ENCODE measurements at places on chromosomes 12 and 14.

DNA sequence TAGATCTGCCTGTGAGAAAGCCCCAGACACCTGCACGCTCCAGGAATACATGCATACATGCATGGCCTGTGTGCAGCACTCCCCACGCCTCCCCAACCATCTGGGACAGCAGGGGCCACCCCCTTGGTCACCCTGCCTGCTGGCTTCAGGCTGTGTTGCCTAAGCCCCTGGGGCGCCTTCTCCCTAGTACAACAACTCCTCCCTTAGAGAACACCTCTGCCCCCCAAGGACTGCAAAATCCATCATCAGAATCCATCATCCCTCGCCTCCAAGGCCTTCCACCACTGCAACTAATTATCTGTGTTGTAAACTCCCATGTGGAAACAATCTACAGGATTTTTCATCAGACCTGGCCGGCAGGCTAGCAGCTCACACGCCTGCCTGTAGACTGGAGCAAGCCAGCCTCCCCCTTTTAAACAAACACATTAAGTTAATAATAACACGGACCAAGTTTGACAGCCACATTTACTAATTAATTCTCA, 36.8 kb downstream of the ZFP36L1 start:
- no peak for DNase-seq

DNA sequence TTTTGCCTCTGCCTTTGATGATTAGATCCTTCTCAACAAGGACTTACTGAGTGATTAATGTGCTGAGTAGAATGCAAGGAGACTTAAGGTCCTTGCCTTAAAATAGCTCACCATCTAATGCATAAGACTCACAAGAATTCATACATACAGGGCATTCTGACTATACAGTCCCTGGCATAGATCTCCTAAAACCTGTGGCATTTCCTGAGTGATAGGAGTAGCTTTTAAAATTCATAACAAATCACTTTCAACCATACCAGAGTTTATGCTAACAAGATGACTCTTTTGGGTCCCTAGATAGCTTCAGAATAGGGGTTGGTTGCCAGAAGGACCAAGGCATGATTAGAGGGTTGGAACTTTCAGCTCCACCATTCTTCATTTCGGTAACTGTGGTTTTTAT, 48.8 kb downstream of the STXBP6 start:
- no peak for DNase-seq

DNA sequence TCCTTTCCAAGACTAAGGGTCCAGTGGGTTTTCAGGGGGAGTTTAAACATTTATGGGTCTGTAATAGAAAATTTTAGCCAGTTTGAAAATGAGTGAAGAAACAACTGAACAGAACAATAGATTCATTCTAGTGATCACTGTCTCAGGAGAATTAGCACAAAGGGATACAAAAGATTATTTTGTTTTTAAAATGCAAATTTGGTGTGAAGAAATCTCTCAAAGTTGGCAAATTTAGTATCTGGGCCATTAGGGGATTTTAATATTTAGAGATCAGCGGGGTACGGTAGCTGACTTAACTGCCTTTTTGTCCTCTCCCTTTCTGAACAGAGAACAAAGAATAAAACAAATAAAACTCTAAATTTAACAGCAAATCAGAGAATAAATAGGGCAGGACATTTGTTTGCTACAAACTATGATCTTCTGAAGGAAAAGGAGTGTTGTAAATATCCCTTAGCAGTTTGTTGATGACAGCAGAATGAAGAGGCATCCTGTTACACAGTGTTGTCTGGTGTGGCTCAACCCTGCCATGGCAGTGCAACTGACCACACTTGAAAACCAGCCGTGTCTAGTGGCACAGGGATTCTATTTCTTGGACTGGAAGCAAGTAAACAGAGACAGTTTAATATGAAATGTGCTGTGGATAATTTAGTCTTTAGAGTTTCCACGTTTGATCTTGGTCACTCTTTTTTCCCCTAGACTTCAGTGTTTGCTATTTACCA, 46.3 kb upstream of the LRTM2 start:
- DNase-seq, result no peak

DNA sequence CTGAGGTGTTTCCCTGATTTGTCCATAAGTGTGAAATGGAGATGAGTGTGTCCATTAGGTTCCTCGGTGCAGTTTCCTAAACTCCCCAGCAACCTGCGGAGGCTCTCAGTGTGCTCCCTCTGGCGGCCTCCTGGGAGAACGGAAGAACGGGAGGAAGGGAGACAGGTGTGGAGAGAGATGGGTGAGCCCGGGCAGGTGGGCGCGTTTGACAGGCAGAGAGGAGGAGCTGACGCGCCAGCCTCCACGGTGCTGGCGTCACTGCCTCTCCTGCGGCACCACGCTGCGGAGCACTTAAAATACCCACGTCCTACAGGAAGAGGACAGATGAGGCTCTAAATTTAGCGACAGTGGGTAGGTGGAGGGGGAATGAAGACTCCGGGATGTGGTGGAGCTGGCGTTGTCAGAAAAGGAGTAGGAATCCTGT, 26.8 kb upstream of the PEX5 start:
- DNase-seq, result no peak

GRCh38 chr14:70530417-70530816, 4.4 kb downstream of the ADAM20 start:
- DNase-seq, result no peak

- DNase-seq, result no peak
These were observed 250.9 kb upstream of the PELI2 start for GRCh38 chr14:55867311-55867710.

All from effector CD8-positive, alpha-beta T cell (primary cell).